ENCODE measurements at places on chromosomes 5 and 9.

DNA sequence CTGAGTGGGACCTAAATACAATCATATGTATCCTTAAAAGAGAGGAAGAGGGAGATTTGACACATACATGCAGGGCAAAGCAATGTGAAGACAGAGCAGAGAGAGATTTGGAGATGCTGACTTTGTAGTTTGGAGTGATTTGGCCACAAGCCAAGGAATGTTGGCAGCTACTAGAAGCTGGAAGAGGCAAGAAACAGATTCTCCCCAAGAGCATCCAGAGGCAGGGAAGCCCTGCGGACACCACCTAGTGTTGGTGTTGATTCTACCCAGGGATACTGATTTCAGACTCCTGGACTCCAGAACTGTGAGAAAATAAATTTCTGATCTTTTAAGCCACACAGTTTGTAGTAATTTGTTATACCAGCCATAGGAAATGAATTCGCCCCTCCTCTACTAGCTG is 64.9 kb upstream of the OSMR start:
- no peak for DNase-seq

DNA sequence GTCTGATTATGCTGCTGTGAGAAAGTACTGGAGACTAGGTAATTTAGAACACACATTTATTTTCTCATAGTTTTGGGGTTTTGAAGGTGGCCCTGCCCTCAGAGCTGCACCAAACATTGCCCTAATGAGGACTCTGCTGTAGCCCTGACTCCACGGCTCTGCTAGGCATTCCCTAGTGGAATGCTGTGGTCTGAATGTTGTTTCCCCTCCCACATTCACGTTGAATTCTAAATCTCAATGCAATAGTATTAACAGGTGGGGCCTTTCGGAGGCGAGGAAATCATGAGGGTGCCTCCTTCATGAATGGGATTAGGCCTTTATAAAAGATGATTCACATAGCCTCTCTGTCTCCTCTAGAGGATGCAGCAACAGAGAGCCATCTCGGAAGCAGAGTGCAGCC is 25.7 kb downstream of the GADD45G start:
- no peak for DNase-seq

GRCh38 chr5:54820346-54821134 is 164.9 kb downstream of the ESM1 start:
- no peak for DNase-seq

DNA sequence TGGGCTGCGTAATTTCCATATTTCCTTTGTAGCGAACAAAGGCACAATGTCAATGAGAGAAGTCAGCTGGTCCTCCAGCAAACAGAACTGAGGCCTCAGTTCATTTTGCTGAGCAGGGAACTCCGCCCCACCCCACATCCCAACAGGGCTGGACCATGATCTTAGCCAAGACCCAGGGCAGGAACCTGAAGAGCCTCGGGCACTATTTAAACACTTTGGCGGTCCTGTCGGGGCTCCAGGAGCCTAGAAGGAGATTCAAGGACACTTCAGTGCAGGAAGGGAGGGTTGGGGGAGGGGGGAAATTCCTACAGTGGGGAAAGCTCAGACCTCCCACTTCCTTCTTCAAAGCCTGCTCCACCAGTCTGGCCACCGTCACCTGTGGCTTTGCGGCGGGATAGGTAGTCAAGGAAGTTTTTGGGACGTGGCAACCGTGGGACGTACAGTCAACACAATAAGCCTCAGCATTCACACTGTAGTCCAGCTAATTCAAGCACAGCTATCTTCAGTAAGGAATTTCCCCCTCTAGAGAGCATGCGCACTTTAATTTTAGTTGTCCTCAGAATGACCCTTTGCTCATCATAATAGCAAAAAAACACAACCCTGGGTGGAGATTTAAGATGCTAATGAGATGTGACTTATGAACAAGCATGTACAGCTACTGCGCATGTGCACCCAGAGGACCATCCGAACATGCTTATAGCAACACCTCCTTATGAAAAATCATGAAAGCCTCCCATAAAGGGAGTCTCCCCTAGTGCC is 30.9 kb downstream of the S1PR3 start:
- DNase-seq = no peak

DNA sequence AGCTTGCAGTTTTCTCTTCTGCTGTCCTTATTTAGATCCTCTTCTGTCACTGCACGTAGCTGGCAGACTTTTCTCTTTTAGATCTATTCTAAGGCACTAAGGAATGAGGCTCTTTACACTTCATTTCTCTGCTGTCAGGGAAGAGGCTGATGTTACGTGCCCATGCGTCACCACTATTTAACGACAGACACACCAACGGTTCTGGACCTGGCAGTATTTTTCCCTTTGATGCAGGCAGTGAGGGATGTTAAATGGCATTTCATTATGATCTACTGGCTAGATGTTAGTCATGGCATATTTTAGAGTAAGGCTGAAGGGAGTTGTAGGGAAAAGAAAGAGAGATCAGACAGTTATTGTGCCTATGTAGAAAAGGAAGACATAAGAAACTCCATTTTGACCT is 8.2 kb upstream of the CRHBP start:
- no peak for DNase-seq
